ENCODE measurements at places on chromosomes 6 and 20.

GRCh38 chr6:166662690-166663089 is 35.6 kb upstream of the RPS6KA2 start:
- DNase-seq, result no peak

GRCh38 chr6:134772671-134773360 is 177.1 kb downstream of the ALDH8A1 start:
- DNase-seq, result peak; percentile 55

- no peak for DNase-seq
Observed at GRCh38 chr20:63617092-63617875, 9.6 kb downstream of the GMEB2 start.

DNA sequence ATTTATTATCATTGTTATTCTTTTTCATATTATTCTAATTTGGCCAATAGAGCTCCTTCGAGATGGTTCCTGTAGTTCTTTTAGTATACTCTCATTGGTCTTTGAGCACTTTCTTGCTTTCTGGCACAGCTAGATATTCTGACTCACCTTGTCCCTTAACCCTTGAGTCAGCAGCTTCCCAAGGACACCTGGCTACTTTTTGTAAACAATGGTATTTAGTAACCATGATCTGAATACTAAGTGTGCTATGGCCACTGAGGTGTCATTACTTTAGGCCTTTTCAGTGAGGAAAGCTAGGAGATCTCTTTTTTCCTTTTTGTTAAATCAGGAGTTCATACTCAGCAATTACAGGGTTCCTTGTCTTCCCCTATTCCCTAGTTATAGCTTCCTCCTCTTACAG is 126.5 kb upstream of the CITED2 start:
- DNase-seq, result no peak

GRCh38 chr6:36276581-36277536 is 7.0 kb downstream of the PNPLA1 start:
- no peak for DNase-seq

GRCh38 chr6:55980627-55981211 is 105.3 kb upstream of the BMP5 start:
- DNase-seq, result peak; percentile 4

DNA sequence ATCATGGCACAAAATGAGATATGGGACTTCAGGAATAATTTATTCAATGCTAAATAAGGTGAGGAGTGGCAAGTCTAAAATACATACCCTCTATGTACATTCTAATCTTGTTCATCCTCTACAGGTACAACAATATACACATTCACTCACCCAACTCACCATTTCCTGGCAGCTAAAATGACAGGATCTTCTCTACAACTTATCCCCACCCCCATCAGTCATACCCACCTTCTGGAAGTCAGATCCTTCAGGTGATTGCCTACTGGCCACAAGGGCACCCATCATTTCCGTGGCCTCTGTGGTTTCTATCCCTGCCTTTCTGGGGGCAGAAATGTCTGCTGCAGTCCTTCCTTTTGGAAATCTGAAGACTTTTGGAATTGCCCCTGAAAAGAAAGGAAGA is 22.8 kb upstream of the CRIP3 start:
- no peak for DNase-seq

DNA sequence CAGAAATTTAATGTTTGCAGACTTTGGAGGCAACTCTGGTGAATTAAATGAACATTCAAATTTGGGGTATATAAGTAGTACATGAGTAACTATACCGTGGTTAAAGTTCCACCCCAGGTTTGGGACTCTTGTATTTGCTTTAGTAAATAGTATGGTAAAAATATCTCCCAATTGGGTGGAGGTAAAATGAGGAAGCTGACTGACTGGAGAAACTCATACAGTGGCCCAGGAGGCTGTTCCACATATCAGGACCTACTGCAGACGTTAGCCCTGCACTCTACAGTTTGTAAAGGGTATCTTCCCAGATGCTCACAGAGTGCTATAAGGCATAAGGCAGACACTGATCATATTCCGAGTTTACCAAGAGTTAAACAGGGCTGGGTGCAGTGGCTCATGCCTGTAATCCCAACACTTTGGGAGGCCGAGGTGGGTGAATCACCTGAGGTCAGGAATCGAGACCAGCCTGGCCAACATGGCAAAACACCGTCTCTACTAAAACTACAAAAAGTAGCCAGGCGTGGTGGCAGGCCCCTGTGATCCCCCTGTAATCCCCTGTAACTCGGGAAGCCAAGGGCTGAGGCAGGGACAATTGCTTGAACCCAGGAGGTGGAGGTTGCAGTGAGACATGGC is 53.7 kb downstream of the CPXM1 start:
- no peak for DNase-seq

GRCh38 chr20:1462834-1463233 is 3.8 kb downstream of the NSFL1C start:
- DNase-seq, result no peak
